ENCODE measurements at places on chromosomes 7 and 10. TPM values are rescaled to one million over a fixed set of nuclear protein-coding genes. Genes with fewer than 3 reads are reported as not detected.

Gene MINDY4
- polyA plus RNA-seq, result 5.2 TPM

Gene GSDME
- polyA plus RNA-seq, result 48.6 TPM

Gene NUP42
- polyA plus RNA-seq, result 21.9 TPM

Gene EIF4EBP2
- 43.1 TPM for polyA plus RNA-seq

Gene ADAP1
- 25.6 TPM for polyA plus RNA-seq

Gene PAPSS2
- polyA plus RNA-seq, result 38.3 TPM

Gene MRC1
- 0.30 TPM for polyA plus RNA-seq

Gene STOX1
- 1.6 TPM for polyA plus RNA-seq

Gene SEMA3C
- 34.8 TPM for polyA plus RNA-seq

Gene WNT16
- polyA plus RNA-seq, result 0.58 TPM

Gene FBXL13
- polyA plus RNA-seq, result 0.10 TPM

Gene OR2A42
- polyA plus RNA-seq, result not detected

Gene GIMAP1
- 0.13 TPM for polyA plus RNA-seq

Gene LIPF
- polyA plus RNA-seq, result not detected

Gene PIP
- polyA plus RNA-seq, result not detected

Gene TMEM26
- polyA plus RNA-seq, result 0.27 TPM

Gene FASTK
- 193 TPM for polyA plus RNA-seq

Gene TMEM270
- polyA plus RNA-seq, result 0.47 TPM

Gene DEPP1
- 54.7 TPM for polyA plus RNA-seq

Gene GOLGA7B
- polyA plus RNA-seq, result 0.15 TPM

Gene AGAP4
- 7.9 TPM for polyA plus RNA-seq

Gene IKZF1
- polyA plus RNA-seq, result 0.52 TPM

Gene SLC25A28
- 38.0 TPM for polyA plus RNA-seq

Measured in hepatocyte (in vitro differentiated cells).